ENCODE measurements at places on chromosomes 6 and 20.

GRCh38 chr6:41583565-41583964 lies 37.4 kb downstream of the FOXP4 start:
- no peak for DNase-seq

DNA sequence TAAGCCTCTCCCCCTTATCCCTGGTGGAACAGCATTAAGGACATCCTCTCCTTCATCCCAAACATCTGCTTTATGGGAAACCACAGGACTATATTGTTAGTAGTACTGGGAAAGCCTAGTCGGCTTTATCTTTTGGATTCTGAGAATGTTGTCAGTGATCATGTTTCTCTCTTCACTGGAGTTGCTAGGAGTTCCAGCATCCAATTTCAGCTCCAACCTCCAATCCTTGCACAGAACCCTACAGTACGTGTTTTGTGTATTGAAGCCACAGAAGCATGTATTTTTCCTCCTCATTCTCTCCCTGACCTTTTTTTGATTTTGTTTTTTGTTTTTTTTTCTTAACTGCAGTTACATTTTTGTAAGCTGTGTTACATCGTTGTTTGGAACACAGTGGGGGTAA lies 84.0 kb downstream of the PHACTR3 start:
- no peak for DNase-seq

DNA sequence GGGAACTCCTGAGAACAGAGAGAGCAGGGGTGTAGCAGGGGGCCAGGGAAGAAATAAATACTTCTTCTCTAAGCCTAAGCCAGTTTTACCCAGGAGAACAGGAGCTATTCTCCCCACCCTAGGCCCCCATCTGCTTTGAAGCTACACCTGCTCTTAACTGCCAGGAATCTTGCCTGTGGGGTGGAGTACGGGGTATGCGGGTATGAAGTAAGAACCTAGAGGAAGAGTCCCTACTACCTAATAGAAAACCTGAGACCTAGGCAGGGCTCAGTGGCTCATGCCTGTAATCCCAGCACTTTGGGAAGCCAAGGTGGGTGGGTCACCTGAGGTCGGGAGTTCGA lies 1.5 kb downstream of the SLC29A1 start:
- DNase-seq = no peak

- DNase-seq = no peak
Observed at GRCh38 chr6:131431718-131432117, 141.3 kb upstream of the ARG1 start.

GRCh38 chr6:5155906-5156305 lies 70.8 kb downstream of the PPP1R3G start:
- no peak for DNase-seq

DNA sequence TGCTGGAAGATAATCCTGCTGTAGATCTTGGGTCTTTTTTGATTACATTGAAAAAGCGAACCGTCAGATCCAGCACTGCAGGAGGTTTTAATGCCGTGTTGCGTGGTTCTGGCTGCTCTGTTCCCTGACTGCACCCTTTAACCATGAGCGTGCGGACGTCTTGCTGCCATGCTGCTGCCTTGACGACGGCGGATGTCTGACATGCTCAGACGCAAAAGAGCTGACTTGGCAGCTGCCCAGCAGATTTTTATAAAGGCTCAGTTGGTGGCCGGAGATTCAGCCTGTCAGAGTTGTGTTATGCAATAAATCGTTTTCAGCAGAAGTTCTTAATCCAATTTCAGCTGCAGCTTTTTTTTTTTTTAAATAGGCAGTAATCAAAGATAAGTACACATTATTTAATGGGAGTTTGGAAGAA lies 119.4 kb downstream of the JARID2 start:
- peak; percentile 79 for DNase-seq

GRCh38 chr6:16265351-16266341 lies 27.3 kb downstream of the GMPR start:
- no peak for DNase-seq

- DNase-seq = no peak
Observed at GRCh38 chr6:150770637-150771036, 94.9 kb upstream of the MTHFD1L start.

DNA sequence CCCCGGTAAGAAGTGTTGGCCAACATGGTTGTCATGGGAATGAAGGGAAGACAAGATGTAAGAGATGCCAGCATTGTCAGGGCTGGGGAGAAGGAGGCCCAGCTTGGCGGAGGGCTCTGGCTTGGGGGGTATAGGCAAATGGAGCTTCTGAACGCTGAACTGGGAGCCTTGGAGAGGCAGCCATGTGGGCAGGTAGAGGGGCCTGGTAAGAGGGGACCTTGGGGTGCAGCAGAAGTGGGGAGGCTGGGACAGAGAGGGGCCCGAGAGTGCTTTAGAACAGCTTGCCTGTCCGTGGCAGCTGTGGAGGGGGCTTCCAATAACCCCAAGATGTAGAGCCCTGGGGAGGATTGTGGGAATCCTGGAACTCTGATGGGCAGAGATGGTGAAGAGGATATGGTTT lies 3.0 kb downstream of the SLC22A1 start:
- DNase-seq = no peak

- peak; percentile 100 for DNase-seq
Observed at GRCh38 chr6:90369024-90369519, 72.4 kb upstream of the BACH2 start.

DNA sequence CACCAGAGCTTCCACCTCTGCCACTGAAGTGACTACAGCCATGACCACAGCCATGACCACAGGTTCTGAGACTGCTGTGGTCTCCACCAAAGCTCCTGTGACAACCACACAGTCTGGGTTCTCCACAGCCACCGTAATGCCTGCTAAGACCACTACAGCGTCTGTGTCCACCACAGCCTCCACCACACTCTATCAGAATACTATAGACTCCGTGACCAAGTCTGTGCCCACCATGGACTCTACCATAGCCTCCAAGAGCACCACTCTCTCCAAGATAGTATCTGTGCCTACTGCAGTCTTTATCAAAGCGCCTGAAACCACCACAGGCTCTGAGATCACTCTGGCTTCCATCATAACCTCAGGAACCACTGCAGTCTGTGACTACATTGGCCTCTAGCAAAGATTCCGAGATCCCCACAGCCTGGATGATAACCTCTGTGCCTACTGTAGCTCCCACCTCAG lies 18.3 kb upstream of the MUC21 start:
- no peak for DNase-seq

GRCh38 chr20:35436177-35436573 lies 1.9 kb downstream of the GDF5 start:
- DNase-seq = no peak

DNA sequence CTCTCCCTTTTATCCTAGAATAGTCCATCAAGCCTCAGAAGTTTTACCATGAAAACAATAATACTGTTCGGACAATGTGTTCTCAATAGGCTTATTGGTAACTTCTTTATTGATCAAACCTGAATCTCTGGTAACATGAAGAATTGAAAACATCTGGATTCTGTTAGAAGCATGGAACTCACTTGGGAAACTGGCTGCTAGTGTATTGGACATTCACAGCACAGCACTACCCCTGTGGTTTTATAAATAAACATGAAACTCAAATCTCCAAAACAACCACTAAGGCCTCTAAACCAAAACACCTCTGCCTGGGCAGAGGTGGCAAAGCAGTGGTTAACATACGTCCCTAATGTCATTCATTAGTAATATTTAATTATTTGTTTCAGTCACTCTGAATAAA lies 157.6 kb upstream of the KCNQ5 start:
- DNase-seq = no peak

GRCh38 chr6:109165392-109165974 lies 70.2 kb downstream of the CEP57L1 start:
- peak; percentile 54 for DNase-seq

- DNase-seq = no peak
Observed at GRCh38 chr6:22072949-22073348, 223.9 kb downstream of the PRL start.

DNA sequence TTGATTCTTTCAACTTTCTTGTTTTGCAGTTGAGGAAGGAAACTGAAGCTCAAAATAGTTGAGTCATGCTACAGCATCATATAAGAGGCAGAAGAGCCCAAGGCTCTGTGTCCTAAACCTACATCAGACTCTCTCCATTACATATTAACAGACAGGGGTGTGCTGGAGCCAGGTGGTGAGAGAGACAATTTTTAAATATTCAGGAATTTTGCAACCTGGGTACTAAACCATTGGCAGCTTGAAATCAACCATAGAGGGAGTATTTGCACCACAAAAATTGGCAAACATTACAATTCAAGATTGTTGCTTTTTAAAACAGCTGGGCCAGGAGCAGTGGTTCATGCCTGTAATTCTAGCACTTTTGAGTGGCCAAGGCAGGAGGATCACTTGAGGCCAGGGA lies 65.8 kb upstream of the SOX4 start:
- no peak for DNase-seq

GRCh38 chr6:129102741-129103140 lies 219.8 kb downstream of the LAMA2 start:
- DNase-seq = peak; percentile 65

DNA sequence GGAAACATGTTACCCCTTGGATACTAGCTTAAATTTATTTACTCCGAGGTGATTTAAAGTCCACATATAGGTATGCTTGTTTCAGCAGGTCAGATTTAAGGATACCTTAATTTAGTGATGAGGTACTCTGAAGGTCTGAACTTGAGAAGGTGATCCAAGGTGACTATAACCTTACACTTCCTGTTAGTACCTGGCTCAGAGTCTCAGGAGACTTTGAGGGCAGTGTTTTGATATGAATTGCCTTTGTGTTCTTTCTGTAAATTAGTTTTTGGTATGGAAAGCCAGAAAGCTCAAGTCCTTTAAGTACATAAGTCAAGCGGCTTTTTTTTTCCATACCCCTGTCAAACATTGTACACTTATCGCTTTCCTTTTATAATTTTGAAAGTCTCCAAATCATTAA lies 489.0 kb downstream of the CDKAL1 start:
- no peak for DNase-seq

- no peak for DNase-seq
Observed at GRCh38 chr6:169906004-169906687, 154.7 kb downstream of the ERMARD start.

DNA sequence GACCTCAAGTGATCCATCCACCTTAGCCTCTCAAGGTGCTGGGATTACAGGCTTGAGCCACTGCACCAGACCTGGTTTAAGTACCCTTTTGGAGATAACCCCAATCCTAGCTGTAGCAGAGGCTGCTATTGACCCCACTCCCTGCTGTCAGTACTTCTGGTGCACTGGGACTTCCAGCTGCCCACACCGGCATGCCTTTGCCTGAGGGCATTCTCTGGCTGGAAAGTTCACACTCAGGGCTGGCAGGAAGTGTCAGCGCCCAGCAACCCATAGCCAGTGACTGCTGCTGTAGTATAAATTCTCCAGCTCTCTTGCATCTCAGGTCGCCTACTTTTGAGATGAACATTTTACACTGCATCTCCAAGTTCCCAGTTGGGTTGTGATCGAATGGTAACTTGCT lies 75.3 kb downstream of the UTRN start:
- no peak for DNase-seq

- no peak for DNase-seq
Observed at GRCh38 chr20:4779616-4780015, 57.9 kb downstream of the PRND start.

GRCh38 chr6:106525107-106525881 lies 104.0 kb downstream of the RTN4IP1 start:
- DNase-seq = no peak

- no peak for DNase-seq
Observed at GRCh38 chr20:48832405-48832730, 4.6 kb upstream of the PREX1 start.

DNA sequence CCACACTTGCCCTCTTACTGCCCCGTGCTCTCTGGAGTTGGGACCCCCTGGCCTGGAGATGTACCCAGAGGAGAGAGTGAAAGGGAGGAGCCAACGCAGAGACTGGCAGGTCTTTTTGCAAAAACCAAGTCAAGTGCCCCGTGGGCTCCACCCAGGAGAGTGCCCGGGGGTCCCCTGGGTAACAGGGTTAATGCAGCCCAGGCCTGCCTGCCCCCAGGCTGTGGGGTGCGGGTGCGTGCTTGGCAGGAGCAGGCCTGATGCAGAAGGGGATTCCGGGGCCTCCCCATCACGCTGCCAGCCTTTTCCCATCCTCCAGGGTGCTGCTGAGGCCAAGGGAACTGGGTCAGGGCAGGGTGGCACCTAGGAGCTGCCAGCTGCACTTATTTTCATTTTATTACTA lies 184.4 kb downstream of the ERMARD start:
- no peak for DNase-seq

- no peak for DNase-seq
Observed at GRCh38 chr20:31705598-31706597, 16.8 kb downstream of the BCL2L1 start.

DNA sequence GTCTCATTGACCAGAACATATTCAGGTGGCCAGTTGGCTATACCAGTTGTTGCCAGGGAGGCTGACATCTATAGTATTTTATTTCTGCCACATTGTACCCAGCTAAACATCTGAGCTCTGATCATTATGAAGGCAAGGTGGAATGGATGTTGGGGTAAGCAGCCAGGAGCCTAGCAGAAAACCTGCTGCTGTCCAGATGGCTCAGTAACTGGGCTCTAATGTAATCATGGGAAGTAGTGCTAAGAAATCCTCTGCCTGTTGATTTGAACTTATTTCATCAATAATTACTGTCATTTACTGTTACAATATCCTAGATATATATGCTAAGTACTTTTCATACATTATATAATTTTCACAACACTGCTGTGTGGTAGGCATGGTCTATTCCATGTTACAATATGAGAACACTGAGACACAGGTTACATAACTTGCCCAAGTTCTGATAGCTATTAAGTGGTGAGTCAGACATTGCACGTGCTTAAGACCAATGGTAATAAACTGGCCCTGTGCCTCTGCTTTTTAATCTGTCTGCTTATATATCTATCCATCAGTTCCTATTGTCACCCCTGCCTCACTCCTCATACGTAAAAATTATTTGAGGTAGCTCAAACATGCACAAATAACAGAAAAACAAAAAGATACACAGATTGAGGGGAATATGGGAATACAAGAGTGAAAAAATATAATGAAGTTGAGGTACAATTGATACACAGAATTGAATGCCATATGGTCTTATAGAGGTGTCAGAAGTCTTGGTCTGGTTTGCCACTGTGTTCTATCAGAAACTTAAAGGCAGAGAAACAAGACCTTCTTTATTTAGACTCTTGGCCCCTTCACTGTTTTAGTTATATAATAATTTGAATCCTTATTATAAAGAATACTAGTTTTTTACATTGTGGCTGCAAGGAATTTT lies 25.2 kb downstream of the TBPL1 start:
- no peak for DNase-seq

DNA sequence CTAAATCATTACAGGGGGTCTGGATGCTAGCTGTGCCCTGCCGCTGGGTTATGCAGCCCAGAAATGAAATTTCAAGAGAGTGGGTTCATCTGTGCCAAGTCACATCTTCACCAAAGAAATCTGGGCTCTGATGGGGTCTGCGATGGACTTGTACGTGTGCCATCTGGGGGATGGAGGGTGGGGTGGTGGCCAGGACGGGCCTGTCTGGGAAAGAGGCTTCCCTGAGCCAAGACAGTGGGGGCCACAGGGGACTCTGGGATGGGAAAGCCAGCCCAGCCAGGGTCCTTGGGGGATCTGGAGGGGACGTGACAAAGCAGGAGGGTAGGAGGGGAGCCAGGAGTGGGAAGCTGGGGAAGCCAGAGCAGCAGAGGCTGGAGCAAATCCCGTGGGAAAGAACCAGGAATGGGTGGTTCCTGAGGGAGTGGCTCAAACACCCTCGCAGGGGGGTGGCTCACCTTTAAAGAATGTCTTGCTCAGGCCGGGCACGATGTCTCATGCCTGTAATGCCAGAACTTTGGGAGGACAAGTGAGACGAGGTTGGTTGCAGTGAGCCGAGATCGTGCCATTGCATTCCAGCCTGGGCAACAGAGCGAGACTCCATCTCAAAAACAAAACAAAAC lies 36.3 kb upstream of the SULF2 start:
- DNase-seq = no peak
